ENCODE measurements at places on chromosomes 13 and 19.

DNA sequence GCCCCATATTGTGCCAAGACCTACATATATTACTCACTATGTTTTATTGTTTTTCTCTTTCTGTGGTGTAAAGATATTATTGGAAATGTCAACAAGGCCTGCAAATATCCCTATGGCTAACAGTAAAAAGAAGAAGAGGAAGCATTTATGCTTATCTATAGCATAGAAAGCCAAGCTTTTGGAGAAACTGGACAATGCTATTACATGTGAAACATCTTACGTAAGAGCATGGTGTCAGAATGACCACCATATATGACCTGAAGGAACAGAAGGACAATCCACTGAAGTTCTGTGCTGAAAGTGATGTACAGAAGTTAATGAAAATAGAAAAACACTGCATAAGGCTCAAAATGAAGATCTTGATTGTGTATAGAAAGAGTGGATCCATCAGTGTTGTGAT lies 145.2 kb downstream of the KCTD12 start:
- no peak for DNase-seq

DNA sequence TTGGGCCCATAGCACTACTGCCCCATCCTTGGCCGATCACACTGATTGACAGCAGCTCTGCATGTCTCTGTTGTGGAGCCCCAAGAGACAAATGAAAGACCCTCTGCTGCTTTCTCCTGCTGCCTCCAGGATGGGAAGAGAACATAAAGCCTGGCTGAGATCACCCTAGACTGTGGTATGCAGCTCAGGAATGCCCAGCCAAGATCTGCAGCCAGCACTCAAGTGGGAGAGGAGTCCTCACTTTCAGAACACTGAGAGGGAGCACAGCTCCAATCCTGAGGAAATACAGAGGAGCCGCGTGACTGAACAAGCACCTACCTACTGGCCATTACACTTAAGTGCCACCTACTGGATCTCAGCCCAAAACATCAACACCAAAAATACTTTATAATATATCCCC lies 203.0 kb downstream of the POSTN start:
- DNase-seq: no peak

- no peak for DNase-seq
Measured at GRCh38 chr13:98217597-98217996, 40.5 kb upstream of the RNF113B start.

GRCh38 chr13:40114305-40114896 lies 458.9 kb downstream of the COG6 start:
- DNase-seq: no peak

- no peak for DNase-seq
Measured at GRCh38 chr19:31641591-31641990, 292.4 kb upstream of the TSHZ3 start.

- DNase-seq: no peak
Measured at GRCh38 chr13:26310003-26310402, 56.1 kb downstream of the CDK8 start.

GRCh38 chr19:45294291-45295029 lies 28.2 kb downstream of the CKM start:
- no peak for DNase-seq

DNA sequence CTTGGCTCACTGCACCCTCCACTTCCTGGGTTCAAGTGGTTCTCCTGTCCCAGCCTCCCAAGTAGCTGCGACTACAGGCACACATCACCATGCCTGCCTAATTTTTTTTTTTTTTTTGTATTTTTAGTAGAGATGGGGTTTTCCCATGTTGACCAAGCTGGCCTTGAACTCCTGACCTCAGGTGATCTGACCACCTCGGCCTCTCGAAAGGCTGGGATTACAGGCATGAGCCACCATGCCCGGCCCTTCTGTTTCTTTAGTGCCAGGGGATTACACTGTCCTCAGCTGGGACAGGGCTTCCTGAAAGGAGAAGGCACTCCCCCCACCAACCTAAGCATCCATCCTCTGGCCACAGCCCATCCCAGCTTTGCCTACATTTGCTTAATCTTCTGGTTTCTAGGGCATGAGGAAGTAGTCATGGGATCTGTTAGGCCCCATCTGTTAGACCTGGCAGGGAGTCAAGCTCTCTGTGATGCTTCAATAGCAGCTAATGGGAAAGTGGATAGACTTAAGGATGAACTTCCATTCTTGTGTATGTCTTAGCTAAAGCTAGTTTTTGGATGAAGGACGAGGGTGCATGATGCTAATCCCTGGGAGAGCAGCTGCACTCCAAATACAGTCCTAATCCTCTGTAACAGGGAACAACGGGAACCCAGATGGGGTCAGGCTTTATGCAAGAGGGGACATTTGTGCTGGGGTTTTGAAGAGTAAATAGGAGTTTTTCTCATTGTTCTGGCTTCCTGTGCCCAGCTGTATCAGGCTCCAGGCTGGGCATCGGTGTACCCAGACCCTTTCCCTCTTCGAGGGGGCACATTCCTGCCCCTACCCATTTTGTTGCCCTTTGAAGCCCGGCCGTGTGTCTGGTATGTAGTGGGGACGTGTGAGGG lies 2.6 kb downstream of the VAV1 start:
- peak; percentile 61 for DNase-seq

DNA sequence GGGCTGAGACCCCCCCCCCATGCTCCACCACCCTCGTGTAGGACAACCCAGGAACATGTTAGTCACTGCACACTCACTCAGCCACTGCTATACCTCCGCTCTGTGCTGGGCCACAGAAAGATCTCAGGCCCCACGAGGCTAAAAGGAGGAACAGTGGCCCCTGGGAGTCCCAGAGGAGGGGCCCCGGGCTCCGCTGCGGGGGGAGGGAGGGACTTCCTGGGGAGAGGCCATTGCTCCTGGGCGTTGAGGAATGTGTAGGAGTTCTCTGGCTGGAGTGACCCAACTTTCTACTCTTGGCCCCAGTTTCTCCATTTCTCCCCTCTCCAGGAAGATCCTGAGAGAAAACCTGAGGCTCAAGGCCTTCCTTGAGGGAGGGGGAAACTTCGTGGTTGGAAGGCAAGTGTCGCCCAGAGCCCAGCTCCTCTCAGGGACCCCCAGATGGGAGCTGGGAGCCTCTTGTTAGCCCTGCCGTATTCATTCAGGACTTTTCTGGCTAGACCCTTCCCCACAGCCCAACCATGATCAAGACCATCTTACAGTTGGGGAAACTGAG lies 13.6 kb downstream of the ONECUT3 start:
- DNase-seq: no peak

DNA sequence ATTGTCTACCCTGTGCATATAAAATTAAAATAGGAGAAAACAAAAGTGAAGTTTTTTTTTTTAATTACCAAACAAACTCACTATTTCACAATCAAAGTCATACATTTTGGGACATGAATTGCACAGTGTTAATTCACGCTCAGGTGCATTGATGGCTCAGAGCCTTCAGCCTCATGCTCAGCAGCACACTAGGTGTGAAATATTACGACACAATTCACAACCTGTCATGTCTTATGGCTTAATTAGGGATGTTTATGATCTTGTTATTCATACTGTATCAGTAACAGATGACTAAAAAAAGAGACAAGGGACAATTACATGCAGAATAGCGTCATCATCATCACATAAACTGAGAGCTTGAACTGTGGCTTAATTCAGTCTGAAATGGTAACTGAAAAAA lies 2005.5 kb upstream of the PCDH20 start:
- no peak for DNase-seq

DNA sequence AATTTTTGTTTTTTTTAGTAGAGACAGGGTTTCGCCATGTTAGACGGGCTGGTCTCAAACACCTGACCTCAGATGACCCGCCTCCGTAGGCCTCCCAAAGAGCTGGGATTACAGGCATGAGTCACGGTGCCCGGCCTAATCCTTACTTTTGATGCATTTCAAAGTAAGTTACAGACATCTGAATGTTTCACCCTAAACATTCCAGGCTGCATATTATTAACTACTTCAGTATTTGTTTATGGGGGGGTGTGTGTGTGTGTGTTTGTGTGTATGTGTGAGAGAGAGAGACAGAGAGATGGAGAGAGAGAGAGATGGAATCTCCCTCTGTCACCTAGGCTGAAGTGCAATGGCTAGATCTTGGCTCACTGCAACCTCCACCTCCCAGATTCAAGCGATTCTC lies 13.1 kb downstream of the SULT2B1 start:
- DNase-seq: no peak

DNA sequence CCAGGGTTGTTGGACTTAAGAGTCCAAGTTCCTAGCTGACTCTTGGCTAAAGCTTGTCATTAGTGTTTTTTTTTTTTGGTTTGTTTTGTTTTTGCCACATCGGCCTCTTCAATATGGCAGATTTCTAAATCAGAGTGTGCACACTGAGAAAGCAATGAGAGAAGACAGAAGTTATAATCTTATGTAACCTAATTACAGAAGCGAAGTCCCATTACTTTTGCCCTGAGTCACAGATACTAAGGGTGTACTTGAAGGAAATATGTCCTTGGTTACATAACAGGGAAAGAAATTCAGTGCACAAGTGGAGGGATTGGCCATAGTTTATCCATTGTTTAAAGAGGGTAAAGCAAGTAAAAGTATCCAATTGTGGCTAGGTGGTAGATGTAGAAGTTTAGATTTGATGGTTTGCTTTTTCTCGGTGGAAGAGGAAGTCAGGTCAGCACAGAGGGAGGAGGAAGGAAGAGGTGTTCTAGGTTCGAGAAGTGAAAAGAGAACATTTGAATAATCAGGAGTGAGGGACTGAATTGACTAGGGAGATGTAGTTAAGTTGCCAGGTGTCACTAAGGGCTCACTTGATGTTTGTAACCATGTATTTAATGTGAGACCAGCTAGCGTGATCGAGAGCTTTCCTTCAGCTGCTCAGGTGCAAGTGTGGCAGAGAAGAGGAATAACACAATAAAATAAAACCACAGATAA lies 12.2 kb downstream of the GTF2F2 start:
- DNase-seq: peak; percentile 47

GRCh38 chr19:45172173-45172572 lies 5.9 kb downstream of the TRAPPC6A start:
- no peak for DNase-seq

Data from HL-60 (cell line).